Mesendoderm (in vitro differentiated cells): ENCODE measurements at places on chromosomes 3 and 15.
A peak's percentile ranks its signal among the peaks of the same experiment; 100 is the strongest.

GRCh38 chr15:98174286-98174685 is 213.8 kb downstream of the ARRDC4 start:
- DNase-seq: peak; percentile 79

GRCh38 chr15:31605467-31605931 is 278.9 kb downstream of the KLF13 start:
- peak; percentile 47 for DNase-seq

GRCh38 chr15:90869601-90870353 is 1.4 kb downstream of the FURIN start:
- peak; percentile 96 for DNase-seq

DNA sequence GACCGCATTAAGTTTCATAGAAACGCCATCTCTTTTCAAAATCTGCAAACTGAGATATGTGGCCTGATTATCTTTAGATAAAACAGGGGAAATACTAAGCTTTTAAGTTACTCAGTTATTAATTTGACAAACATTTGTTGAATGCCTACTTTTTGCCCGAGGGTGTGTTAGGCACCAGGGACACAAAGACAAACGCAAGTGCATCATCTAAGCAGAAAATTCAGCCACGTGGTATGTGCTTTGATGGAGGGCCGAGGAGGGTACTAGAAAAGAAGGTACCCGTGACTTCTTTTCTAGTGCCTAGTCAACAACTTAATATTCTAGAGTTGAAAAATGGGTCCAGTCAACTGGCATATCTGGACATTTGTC is 594.3 kb downstream of the MAGI1 start:
- no peak for DNase-seq

DNA sequence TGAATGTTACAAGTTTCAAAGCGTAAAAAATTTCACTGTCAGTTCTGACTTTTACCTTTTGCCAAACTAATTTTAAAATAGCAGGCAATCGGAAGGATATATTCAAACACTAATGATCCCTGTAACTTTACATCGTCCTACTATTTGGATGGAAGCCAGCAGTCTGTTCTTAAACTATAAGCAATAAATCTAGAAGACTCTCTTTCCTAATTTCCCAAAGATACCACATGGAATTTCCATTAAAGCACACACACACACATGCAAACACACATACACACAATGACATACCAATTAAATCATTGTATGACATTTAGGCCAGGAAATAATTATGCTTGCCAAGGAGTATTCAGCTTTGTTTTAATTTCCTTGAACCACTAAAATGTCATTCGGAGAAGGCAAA is 32.0 kb downstream of the IL17RD start:
- no peak for DNase-seq

- DNase-seq: no peak
Observed at GRCh38 chr3:12702501-12702900, 38.6 kb upstream of the RAF1 start.

DNA sequence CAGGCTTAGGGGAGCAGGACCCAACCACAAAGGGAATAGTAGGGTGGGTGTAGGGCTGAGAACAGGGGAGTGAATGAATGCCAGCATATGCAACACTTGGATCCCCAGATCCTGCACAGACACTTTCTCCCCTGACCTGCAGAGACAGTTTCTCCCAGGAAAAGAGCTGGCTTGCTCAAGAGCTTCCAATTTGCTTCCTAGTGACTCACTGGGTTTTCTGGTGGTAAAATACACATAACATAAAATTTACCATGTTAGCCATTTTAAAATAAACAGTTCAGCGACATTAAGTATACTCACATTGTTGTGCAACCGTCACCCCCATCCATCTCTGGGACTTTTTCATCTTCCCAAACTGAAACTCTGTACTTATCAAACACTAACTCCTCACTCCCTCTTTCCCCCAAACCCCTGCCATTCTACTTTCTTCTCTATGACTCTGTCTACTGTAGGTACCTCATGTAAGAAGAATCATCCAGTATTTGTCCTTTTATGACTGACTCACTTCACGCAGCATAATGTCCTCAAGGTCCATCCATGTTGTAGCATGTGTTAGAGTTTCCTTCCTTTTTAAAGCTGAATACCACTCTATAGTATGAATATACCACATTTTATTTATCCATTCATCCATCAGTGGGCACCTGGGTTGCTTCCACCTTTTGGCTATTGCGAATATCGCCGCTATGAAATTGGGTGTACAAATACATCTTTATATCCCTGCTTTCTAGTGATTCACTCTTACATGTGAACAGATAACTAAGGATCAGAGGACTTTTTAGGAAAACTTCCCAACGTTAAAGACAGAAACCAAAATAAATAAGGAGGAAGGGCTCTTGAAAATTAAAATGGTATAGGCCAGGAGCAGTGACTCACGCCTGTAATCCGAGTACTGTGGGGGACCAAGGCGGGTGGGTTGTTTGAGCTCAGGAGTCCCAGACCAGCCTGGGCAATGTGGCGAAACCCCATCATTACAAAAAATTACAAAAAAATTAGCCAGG is 95.6 kb upstream of the TJP1 start:
- no peak for DNase-seq

DNA sequence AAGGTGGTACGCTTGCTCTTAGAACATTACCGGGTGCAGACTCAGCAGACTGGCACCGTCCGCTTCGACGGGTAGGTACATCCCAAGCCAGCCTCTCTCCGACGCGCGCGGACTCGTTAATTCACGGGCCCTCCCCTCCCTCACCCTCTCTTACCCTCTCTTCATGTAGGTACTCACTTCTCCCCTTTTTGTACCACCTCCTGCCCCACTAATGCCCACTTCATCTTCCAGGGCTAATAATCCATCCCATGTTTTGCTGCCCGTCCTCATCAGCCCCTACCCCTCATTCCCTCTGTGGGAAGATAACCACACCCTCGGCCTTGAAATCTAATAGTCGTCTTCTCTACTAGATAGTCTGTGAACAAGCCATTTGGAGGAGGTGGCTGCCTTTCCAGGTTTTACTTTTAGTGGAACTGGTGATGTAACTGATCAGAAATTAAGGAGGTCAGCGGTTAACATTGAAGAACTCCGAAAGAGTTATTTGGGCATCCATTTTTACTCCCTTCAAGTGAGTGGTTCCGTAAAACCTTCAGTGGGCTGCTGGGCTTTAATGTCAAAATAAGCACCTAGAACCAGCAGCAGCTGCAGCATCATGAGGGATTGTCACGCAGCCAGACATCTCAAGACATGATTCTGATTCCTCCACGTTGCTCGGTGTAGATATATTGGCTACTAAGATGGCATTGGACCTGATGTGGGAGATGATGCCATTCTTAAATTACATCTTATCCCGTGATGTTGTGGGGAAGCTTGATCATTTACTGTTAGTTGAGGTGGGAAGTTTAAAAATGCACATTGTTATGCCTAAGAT is 1.3 kb downstream of the FEM1B start:
- DNase-seq: peak; percentile 55

DNA sequence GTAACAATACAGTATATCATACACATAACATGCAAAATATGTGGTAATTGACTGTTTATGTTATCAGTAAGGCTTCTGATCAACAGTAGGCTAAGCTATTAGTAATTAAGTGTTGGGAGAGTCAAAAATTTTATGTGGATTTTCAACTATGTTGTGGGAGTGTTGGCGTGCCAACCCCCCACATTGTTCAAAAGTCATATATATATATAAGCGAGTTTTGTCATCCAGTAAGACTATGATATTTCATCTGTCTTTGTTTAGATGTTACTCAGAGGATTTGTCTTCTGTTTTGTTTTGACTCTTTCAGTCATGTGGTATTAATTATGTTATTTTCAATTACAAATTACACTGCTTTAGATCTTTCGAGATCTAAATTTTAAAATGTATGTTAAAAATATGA is 51.0 kb upstream of the RAP2B start:
- no peak for DNase-seq

DNA sequence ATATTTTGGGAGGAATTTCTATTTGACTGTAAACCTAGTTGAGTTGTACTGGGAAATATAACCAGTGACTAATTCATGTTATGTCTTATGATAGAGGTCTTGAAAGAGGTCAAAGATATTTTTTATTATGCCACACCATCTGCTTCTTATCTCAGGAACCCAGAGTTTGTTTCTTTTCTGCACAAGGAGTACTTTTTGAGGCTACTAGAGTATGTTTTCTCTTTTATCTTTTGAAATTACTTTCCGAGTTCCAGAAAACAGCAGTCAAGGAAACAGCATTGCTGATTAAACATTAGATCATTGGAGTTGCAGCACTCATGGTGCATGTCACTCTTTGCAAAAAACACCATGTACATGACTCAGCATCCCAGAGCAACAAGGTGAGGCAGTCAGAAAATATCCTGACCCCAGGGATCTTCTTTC is 645.8 kb upstream of the NR2F2 start:
- DNase-seq: peak; percentile 11

- no peak for DNase-seq
Observed at GRCh38 chr3:172478116-172478515, 29.9 kb upstream of the GHSR start.

GRCh38 chr3:80526153-80526552 is 758.4 kb upstream of the ROBO1 start:
- DNase-seq: peak; percentile 30

DNA sequence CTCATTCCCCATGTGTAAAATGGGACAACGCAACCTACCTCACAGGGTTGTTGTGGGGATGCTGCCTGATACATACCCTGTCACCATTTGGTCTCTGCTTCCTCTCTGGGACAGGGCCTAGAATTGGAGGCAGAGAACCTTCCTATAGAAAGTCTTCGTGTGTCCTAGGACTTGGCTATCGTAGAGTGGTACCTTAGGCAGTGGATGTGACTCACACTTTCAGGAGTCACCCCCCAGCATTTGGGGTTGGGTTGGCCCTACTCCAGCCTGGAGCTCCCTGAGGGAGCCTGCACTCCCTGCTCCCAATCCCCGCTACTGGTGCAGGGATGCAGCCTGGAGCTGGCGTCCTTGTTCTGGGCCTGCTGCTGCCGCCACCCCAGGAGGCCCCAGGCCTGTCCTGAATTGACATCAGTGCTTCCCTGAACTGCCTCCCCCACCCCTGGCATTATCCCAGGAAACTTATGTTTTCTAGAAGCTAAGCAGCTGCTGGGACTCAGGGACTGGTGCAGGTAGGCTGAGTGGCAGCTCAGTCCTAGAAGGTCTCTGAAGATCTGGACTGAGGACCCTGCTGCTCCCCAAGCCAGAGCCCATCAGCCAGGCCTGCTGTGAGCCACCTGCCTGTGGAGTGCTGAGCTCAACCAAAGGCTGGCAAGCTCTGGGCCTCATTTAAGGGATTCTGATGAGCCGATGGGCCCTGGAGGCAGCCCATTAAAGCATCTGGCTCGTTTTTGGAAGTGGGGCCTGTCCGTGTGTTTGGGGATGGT is 9.9 kb downstream of the C15orf39 start:
- no peak for DNase-seq

GRCh38 chr3:5580826-5581225 is 393.3 kb downstream of the EDEM1 start:
- no peak for DNase-seq

DNA sequence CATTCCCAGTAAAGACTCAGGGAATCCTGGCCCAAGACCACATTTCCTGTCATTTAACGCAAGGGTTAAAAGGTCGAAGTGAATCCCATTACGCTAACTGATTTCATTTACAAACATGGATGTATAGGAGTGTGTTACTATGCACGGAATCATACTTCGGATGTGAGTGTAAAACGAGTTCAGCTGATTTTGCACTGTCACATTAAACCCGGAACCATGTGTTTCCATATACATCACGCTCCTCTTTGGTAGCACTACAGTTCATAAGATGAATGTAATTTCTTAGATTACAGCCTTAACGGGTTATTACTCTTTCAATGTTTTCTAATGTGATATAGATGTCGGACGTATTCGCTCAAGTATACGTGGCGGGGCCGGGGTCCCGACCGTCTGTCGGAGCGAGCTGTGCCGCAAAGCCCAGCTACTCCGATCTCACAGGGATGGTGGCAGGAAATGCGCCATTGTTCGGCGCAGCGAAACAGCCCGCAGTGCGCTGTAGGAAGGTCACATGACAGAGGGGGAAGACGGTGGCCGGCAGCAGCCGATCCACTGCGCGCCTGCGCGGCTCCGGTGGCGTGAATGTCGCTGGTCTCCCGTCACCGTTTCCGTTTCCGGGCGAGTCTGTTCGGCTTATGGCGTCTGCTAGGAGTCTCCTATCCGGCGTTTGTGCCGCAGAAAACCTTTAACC is 97.3 kb downstream of the NPAP1 start:
- peak; percentile 88 for DNase-seq

GRCh38 chr3:174247687-174248152 is 611.4 kb upstream of the NAALADL2 start:
- DNase-seq: peak; percentile 86

DNA sequence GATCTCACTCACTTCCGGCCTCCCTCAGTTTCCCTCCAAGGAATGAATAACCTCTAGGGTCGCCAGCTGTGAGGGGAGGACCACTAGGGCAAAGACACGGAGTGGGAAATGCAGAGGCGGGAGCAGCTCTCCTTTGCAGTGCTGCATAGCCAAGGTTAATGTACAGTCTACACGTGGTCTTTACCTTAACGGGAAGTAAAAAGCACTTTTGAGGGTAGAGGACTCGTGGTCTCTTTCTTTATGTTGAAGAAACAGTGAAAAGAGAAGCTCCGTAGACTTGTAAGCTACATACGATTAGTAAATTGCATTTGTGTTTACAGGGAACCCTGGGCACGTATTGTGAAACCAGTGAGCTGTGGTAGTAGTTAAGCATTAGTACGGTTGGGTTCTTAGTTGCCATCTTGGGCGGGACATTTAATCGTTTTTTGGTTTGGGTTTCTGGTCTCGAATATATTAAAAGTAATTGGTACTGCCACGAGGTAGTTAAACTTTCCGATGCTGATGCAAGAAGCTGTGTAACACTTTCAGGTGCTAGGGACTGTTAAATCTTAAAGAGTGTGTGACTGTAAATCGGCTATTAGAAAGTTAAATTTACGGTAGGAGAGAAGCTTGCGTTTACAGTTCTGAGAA is 828 bp downstream of the U2SURP start:
- peak; percentile 65 for DNase-seq

GRCh38 chr15:83304861-83305703 is 20.6 kb upstream of the BNC1 start:
- DNase-seq: no peak

DNA sequence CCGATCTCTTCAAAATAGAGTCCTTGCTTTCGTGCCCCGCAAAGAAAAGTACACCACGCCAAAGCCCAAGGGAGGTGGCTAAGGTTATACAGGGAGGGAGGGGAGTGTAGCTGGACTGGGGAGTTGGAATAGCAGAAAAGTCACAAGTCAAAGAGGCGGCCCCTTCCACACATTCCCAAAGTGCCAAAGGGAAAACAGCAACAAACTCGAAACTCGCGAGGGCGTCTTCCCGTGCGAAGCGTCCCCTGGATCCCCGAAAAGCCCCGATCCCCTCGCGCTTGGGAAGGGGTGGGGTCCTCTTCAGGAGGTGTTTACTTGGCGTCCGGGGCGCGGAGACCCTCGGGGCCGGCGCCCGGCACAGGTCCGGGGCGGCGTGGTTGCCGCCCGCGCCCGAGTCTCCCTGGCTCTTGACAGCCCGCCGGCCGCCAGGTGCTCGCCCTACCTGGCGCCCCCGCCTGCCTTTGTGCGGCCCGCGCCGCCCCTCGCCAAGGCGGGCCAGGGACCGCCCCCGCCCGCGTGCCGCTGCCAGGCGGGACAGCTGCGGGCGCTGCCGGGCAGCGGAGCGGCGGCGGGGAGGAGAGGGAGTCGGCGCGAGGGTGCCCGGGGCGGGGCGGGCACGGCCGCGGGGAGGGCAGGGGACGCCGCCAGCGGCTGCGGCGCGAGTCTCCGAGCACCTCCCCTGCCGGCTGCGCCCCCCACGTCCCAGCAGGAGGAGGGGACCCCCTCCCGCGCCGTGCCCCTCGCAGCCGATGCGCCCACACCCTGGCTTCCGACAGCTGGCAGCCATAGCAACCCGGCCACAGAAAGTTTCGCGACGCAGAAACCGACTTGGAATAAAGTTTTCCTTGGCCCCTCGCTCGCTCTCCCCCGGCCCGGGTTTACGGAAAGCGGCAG is 966 bp downstream of the MYO1E start:
- peak; percentile 45 for DNase-seq
